Osteoblast (primary cell): ENCODE measurements at places on chromosomes 13 and 19. TPM values are rescaled to one million over a fixed set of nuclear protein-coding genes. Genes with fewer than 3 reads are reported as not detected.
A peak's percentile ranks its signal among the peaks of the same experiment; 100 is the strongest.

GRCh38 chr13:76647550-76647949, 238.7 kb downstream of the KCTD12 start:
- no peak for DNase-seq

- no peak for DNase-seq
These were observed 74.6 kb upstream of the MEDAG start for GRCh38 chr13:30831515-30831914.

DNA sequence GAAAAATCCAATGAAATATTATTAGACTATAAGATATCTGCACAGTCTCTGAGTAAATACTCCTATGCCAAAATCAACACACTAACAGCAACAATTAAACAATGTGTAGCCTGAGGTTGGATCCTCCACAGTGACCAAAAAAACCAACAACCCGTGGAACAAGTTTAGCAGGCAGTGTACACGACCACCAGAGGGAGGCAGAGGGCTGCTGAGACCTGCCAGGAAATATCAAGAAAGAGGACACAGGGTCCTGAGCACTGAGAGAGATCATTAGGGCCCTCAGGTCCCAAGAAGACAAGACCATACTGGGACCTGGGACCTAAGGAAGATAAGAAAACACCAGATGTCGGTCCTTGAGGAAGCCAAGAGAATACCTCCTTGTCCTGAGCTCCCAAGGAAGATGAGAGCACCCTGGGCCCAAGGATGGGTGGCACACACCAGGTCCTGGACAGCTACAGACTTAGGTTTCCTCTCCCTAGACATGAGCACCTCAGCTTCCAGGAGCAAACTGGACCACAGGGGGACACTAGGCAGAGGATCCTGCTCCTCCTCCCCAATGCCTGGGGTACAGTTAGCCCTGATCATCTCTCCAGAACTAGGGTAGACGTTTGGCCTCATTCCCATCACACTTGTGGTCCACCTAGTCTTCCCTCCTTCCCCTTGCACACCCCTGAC, 822 bp upstream of the ZNF274 start:
- peak; percentile 72 for DNase-seq

DNA sequence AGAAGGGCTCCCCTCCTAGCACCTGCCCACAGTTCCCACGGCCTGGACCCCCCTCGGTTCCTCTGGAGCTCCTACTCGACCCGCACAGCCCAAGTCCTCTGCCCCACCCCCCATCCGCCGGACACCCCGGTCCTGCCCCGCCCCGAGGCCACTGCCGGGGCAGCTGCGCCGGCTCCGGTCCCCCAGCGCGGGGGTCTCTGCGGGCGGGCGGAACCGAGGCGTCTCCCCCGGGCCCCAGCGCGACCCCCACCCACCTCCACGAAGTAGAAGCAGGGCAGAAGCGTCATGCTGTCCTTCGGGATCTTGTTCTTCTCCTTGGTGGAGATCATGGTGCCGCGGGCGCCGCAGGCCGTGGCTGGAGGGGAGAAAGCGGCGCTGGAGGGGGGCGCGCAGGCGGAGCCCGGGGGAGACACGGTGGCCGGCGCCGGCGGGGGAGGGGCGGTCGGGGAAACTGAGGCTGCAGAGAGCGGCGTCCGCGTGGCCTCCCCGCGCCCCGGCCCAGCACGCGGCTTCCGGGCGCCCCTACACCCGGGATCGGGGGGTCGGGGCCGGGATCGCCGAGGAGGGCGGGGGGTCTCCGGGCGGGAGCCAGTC, 427 bp downstream of the PLPPR3 start:
- DNase-seq: peak; percentile 95

The ZNF420 gene
- total RNA-seq: 7.2 and 8.5 TPM in 2 replicates

The AMER2 gene
- total RNA-seq: not detected in 2 replicates

The ZNF426 gene
- 28.2 and 31.5 TPM in 2 replicates for total RNA-seq

The N4BP2L1 gene
- total RNA-seq: 11.2 and 14.4 TPM in 2 replicates

GRCh38 chr19:49469828-49470614, 4.0 kb upstream of the FLT3LG start:
- peak; percentile 58 for DNase-seq

The ZNF20 gene
- 6.9 and 9.4 TPM in 2 replicates for total RNA-seq

- DNase-seq: no peak
These were observed 236.7 kb upstream of the CSNK1A1L start for GRCh38 chr13:37342205-37342604.

DNA sequence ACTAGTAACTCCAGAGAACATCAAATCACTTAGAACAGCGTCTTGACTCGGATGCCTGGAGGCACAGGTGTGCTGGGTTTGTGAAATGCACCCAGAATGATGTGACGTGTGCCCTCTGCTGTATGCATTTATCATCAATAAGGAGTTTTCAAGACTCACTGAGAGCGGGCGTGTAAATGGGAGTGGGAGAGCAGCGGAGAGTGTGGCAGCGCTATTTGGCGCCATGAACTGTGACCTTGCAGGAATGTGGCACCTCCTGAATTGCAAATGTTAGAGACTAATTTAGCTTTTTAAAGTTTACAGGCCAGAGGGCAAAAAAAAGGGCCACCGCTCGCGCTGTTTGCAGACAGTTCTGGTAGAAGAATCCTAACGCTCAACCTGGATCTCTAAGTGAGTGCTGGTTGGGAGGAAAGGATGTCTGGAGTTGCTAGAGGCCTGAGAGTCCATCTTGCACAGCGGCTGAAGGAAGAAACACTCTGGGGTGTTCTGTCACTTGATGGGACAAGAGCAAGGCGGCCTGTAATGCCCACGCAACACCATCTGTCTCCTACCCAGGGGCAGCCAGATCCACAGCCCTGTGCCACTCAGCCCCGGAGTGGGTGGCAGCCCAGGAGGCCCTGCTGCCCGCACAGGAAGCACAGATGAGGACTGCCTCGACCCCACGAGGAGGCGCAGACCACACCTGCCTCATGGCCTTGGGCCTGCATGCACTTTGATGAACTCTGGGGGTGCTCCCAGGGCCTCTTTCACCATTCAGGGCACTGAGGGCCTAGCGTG, 19.7 kb downstream of the RANBP3 start:
- peak; percentile 76 for DNase-seq

GRCh38 chr19:38944981-38945506, 14.3 kb downstream of the MRPS12 start:
- peak; percentile 38 for DNase-seq

DNA sequence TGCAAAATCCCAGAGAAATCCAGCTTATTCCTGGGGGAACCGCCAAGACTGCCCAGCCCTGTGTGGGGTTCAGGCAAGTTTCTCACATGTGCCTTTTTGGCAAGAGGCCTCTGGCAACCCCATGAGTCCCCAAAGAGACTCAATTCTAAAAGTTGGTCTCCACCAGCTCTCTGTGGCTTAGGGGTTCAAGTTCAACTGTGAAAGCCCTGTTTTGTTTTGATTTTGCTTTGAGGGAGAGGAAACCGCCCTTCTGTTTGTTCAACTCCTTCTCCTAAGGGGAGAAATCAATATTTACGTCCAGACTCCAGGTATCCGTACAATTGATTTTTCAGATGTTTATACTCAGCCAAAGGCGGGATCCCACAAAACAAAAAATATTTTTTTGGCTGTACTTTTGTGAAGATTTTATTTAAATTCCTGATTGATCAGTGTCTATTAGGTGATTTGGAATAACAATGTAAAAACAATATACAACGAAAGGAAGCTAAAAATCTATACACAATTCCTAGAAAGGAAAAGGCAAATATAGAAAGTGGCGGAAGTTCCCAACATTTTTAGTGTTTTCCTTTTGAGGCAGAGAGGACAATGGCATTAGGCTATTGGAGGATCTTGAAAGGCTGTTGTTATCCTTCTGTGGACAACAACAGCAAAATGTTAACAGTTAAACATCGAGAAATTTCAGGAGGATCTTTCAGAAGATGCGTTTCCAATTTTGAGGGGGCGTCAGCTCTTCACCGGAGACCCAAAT, 583 bp upstream of the LDLR start:
- peak; percentile 77 for DNase-seq

DNA sequence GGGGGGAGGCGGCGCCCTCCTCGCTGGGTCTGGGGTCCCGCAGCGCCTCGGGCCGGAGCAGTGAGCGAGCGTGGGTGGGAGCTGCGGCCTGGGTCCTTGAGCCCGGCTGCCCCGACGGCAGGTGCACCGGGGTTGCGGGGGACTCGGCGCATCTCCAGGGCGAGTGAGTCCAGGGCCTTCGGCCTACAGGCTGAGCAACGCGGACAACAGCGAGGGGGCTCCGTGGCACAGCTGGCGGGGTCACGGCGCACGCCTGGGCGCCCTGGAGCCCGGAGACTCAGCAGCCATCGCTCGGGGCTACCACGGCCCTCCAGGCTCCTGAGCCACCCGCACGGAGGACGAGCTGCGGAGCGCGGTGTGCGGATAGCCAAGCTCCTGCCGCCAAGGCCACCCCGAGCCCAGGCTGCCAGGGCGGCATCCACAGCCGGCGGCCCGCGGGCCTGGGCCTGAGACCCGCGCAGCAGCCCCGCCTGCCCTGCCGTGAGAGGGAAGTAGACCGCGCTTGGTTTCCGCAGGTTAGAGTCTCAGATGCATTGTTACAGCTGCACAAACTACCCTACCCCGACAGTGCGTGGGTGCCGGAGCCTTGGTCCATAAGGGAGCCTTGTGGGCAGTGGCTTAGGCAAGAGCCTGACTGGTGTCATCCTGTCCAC, 253.9 kb upstream of the SGCG start:
- DNase-seq: no peak

DNA sequence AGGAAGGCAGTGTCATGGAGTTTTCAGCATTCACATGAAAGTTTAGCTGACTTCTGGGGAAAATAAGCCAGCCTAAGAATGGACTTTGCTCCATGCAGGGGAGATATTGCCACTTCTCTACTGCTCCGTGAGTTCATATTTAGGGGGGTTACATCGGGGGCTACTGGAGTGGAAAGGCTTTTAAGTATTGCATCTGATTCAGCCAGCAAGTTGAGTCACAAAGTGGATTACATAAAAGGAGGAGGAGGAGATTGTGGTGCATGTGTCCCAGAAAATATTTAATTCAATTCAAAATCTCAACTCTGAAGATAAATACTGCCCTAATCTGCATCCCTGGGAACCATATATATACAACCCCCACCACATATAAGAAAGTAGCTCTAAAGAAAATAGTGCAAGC, 617.2 kb downstream of the DCT start:
- DNase-seq: no peak

The ZNF560 gene
- 0.29 and 0.36 TPM in 2 replicates for total RNA-seq

GRCh38 chr19:917323-918151, at the start of gene KISS1R:
Gene KISS1R, plus strand, starts transcription at chr19:917333. Its CDS starts 170 bp downstream, at chr19:917503.
- DNase-seq: peak; percentile 93

DNA sequence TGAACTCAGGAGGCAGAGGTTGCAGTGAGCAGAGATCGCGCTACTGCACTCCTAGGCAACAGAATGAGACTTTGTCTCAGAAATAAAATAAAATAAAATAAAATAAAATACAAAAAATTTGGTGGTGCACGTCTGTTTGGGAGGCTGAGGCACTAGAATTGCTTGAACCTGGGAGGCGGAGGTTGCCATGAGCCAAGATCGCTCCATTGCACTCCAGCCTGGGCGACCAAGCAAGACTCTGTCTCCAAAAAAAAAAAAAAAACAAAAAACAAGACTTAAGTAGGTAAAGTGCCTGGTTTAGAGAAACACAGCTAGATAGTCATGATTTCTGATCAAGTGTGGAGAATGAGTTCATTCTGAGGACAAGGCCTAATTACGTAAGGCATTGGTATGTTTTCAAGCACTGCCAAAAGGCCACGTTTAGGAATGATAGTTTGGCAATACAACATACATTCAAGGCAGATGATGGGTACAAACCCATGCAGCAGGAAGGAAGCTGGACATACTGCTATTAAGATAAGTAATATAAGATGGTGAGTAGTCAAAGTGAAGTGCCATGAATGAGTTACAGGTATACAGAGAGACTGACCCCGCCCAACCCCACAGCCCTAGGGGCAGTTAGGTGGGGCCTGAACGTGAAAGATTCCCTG, 4.8 kb upstream of the UCHL3 start:
- DNase-seq: no peak

- no peak for DNase-seq
These were observed 88.1 kb downstream of the SHISA2 start for GRCh38 chr13:25963674-25964073.
